ENCODE measurements at places on chromosomes 2 and 18. TPM values are rescaled to one million over a fixed set of nuclear protein-coding genes. Genes with fewer than 3 reads are reported as not detected.

The VWC2L gene
- total RNA-seq: not detected

The ALPI gene
- not detected for total RNA-seq

The MYCN gene
- total RNA-seq: not detected

The SLC16A14 gene
- 0.23 TPM for total RNA-seq

The CHRND gene
- total RNA-seq: 0.26 TPM

The ST8SIA5 gene
- total RNA-seq: 0.09 TPM

The LRP2 gene
- under 0.01 TPM for total RNA-seq

The GNLY gene
- not detected for total RNA-seq

The PRSS56 gene
- not detected for total RNA-seq

The CCDC150 gene
- total RNA-seq: 0.09 TPM

The IL1RN gene
- not detected for total RNA-seq

The RNF125 gene
- 2.2 TPM for total RNA-seq

The TNFAIP6 gene
- 20.0 TPM for total RNA-seq

The ATP6V1C2 gene
- 0.23 TPM for total RNA-seq

The ATOH8 gene
- total RNA-seq: 31.4 TPM

The MOCOS gene
- total RNA-seq: 3.2 TPM

All from pericardium fibroblast (primary cell).